ENCODE measurements at places on chromosomes 2 and 18.

GRCh38 chr2:2663401-2664036, 332.4 kb upstream of the MYT1L start:
- no peak for DNase-seq

DNA sequence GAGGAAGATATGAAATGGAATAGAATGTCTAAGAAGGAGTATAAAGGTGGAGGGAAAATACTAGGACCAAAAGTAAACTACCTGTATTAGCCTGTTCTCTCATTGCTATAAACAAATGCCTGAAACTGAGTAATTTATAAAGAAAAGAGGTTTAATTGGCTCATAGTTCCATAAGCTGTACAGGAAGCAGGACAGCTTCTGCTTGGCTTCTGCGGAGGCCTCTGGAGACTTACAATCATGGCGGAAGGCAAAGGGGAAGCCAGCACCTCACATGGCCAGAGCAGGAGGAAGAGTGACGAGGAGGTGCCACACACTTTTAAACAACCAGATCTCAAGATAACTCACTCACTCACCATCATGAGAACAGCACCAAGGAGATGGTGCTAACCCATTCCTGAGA, 32.9 kb upstream of the TMEM177 start:
- no peak for DNase-seq

- DNase-seq, result no peak
Observed at GRCh38 chr2:19111354-19111753, 247.1 kb downstream of the OSR1 start.

- no peak for DNase-seq
Observed at GRCh38 chr18:51361130-51361860, 163.8 kb upstream of the MEX3C start.

DNA sequence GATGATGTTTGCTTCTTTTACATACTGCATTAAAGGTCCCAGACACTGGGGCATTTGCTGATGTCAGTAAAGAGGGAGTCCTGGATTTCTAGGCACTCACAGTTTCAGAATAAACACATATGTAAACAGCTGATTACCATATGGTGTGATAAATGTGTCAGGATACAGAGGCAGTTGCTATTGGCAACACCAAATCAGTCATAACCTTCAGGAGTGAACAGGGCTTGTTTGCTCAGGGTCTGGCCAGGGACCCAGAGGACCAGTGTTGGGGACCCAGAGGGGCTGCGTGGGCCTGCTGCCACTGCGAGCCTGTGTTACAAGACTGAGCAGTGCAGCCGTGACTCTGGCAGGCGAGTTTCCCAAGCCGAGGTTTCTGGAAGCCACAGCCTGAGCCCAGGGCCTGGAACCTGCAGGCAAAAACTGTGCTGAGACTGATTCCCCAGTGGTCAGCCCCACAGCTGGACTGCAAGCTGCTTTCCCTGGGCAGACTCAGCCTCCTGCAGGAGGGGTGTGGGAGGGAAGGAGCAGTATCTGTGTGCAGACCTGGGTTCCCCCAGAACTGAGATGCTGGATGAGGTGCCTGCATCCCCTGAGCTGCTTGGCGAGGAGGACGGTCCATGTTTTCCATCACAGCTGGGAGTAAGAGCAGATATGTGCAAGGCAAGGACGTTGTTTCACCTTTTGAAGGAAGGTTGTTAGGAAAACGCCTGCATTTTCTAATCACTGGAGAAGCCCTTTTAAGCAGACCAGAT, 23.6 kb downstream of the ASAP2 start:
- no peak for DNase-seq

DNA sequence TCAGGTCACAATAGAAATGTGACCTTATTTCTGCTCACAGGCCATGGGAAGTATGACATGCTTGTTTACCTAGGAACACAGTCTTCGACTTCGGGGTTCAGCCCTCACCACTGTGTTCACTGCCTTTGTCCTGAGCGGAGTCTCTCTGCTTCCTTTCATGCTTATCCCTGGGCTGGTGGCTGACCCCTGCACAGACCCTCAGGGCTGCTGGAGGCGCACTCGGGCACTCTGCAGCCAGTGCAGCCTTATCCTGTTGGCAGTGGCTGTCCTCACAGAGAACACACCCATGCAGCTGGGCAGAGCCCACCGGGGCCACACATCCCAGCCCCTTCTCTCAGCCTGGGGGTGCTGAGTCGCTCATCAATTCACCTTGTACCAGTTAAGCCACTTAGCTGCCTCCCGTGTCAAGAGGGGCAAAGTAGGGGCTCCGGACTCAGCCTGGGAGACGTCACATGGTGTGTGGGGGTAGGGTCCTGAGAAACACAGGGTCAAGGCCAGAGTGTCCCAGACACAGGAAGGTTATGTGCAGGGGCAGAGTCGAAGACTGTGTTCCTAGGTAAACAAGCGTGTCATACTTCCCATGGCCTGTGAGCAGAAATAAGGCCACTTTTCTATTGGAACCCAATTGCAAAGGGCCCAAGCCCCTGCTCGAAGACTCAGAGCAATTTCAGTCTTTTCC, 107.5 kb downstream of the FAM210A start:
- DNase-seq, result no peak

DNA sequence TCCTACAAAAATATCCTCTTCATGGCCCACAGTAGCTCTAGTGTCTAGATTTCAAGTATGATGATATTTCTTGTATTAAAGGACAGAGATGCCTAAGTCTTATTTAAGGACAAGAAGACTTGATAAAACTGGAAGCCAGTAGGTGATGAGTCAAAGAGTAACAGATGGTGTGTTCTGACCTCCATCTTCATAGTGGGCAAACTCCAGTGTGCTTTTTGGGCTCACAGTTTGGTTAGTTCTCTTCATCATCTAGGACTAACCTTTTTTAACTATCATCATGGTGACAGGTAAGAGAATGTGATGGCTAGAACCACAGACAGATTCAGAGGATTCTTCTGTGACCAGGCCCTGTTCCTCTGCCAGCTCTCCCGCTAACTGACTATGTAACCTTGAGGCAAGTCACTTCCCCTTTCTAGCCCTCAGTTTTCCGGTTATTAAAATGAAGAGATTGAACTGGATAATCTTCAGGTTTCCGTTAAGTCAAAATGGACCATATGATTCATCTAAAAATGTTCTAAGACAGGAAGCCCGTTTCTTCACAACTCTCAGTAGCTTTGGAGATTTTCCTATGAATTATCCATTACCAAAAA, 140.3 kb upstream of the RASGRP3 start:
- no peak for DNase-seq

GRCh38 chr2:172109988-172110811, 7.5 kb upstream of the DLX2 start:
- DNase-seq, result no peak

- DNase-seq, result no peak
Observed at GRCh38 chr18:42196651-42197050, 241.6 kb downstream of the PIK3C3 start.

- peak; percentile 30 for DNase-seq
Observed at GRCh38 chr2:33321236-33321771, 155.1 kb upstream of the RASGRP3 start.

- no peak for DNase-seq
Observed at GRCh38 chr18:9113468-9114149, 11.1 kb downstream of the NDUFV2 start.

- DNase-seq, result no peak
Observed at GRCh38 chr18:60873708-60874107, 459.5 kb upstream of the CDH20 start.

DNA sequence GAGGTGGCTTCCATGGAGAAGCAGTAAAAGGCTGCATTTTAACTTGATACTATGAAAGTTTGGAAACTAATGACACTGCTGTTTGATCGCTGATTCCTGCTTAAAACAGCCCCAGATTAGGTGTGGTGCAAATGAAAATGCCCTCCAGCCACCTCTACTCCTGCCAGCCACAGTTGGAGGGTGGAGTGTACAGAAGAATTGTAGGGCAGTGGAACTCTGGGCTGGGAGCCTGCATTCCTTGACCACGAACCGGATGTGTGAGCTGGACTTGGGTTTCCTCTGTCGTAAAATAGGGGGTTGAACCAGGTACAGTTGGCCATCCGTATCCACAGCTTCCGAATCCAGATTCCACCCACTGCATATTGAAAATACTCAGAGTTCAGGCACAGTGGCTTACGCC, 84.6 kb upstream of the RFX8 start:
- DNase-seq, result no peak

DNA sequence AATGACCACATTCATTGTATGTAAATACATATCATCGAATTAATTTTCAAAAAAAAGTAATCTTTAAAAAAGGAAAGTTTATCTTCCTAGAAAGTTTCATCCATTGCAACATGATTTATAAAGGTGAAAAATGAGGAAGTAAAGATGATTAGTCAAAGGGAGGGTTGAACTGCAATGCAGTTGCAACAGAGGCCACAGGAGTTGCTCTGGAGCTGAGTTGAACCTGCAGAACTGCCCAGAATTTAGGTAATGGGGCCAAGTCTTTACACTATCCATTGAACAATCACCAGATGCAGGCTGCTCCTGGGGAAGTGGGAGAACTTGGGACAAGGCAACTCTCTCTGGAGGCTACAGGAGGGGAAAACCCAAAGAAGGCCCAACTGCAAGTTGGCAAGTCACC, 390.7 kb downstream of the METTL4 start:
- DNase-seq, result no peak

DNA sequence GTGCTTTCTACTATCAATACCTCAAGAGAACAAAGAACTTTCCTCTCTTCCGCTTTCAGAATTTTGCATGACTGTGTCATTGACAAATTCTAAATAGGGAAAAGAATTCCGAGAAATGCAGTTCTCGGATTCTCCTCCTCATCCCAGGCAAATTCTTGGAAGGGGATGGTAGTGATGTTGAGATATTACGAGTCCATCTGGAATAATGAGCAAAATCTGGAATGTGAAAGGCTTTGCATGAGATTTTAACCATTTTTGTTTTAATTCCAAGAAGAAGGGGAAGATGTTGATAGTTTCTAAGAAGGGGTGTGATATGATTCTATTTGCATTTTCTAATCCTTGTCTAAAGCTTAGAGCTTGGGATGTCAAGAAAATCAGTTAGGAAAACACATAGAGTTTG, 127.1 kb upstream of the DOCK10 start:
- DNase-seq, result no peak

GRCh38 chr2:72822794-72823193, 3.0 kb downstream of the EXOC6B start:
- DNase-seq, result no peak
